Right renal pelvis (tissue), 4 donors: ENCODE measurements at places on chromosomes 2 and 18.

DNA sequence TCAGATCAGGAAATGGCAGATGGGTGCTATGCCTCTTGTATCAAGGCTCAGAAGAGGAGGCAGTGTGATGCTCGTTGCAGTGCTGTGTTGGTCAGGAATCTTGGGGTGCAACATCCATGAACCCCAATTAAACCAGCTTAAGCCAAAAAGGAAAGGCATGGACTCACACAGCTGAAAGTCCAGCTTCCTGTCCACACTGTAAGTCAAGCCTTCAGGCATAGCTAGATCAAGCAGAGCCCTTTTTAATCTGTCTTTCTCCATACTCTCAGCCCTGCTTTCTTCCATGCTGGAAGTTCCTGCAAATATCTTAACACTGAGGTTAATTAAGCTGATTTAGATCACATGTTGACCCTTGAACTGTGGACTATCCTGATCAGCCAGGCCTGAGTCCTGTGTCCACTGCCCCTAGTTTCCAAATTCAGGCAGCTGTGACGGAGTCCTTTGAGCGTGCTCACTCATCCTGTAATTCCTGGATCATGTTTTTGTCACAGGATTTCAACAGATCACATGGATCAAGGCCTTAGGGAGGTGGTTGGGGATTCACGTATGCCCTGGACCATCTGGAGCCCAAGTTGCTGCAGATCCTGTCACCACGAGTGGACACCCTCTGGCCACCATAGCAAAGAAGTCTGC, 4.5 kb upstream of the C2orf74 start:
- no peak for DNase-seq

GRCh38 chr18:44732599-44732998, 51.9 kb downstream of the SETBP1 start:
- DNase-seq = no peak

DNA sequence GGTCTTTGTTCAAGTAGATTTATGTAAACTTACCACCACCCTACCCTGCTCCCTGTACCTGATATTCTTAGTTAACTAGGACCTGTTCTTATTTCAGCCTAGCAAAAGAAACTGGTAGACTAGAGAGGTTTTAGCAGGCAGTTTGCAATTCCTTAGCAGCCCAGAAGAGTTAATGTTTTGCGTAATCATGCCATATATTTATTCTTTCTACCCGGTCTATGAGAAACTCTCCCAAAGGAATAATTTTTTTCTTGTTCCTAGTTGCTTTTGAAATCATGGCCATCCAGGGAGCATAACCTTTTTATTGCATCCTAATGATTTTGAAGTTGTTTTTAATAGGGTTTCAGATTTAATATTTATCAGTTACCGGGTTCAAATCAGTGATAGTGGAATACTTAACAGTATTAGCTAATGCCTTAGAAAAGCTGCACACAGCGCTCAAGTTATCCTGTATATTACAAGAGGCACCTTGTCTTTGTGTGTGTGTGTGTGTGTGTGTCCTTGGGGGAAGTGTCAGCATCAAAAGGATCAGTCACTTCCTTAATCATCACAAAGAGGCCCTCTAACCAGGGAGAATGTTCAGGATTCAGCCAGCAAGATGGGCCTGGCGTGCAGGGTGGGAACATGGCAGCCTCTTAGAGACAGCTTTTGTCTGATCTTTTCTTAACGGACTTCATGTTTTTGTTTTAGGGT, 52.9 kb downstream of the CABLES1 start:
- DNase-seq = no peak

GRCh38 chr18:13216092-13216582, 2.4 kb upstream of the LDLRAD4 start:
- DNase-seq = no peak

DNA sequence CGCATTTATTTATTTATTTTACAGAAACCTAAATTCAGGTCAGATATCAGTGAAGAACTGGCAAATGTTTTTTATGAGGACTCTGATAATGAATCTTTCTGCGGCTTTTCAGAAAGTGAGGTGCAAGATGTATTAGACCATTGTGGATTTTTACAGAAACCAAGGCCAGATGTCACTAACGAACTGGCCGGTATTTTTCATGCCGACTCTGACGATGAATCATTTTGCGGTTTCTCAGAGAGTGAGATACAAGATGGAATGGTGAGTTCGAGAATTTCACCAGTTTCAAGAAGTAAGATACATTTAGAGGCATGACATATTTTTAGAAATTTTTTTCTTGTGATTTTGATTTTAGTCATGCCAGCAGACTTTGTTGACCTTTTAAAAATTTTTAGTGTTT, 4.6 kb downstream of the CDCA7 start:
- DNase-seq = no peak

DNA sequence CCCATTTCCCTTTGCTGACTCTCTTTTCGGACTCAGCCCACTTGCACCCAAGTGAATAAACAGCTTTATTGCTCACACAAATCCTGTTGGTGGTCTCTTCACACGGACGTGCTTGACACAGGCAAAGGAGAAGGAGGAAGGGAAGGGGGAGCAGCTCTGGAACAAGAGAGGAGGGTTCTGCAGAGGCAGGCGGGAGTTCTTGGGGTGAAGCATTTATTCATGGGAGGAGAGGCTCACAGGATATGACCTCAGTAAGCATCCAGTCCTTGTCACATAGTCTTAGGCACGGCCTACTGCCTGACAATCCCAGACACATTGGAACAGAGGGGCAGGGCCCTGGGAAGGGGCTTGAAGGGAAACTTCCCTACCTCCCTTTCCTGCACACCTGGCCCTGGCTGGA, 171.7 kb upstream of the HS6ST1 start:
- no peak for DNase-seq

DNA sequence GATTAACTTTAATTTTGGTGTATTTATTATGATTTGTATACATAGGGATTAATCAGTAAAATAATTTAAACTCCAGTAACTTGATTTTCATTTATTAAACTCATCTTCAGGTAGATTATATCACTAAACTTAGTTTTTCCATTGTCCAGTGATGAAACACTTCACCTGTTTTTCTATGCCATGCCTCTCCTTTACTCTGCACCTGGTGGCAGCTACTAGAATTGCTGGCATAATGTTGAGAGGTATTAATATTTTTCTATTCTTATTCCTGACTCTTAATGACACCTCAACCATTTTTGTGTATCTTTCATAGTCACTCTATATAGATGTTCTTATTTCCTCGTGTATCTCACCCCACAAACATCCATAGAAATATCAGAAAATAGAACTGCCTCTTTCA, 940.3 kb upstream of the CRIM1 start:
- no peak for DNase-seq

DNA sequence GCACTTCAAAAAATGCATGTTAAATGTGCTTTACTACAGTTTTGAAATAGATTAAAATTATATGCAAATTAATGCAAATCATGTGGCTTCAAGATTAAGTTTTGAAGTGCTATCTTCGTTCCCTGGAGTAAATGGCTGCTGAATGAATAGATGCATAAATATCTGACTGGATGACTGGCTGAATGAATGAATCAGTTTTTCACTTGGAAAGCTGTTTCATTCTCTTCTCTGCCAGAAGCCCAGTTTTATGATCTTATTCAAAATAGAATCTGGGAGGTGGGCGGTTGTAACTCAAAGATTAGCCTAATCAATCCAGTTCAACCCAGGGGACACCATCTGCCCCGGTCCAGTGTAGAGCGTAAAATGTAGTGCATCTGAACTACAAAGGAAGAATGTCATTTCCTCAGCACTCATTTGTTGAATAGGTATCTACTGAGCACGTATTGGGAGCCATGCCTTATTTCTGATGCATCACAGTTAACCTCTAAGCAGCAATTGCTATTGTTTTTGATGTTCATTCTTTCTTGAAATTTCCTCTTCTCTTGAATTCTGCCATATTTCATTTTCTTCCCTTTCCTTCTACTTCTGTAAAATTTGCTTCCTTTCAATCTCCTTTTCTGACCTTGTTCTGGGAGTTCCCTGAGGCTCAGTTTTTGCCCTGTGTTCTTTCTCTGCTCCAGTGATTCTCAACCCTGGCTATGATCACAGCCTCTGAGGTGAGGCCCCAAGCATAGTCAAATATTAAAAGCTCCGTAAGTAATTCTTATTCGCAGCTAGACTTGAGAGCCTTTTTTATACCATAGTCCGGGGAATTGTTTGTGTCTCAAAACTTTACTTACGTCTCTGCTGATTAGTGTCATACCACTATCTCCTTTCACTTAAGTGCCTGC, 282.7 kb downstream of the PARD3B start:
- DNase-seq = peak; percentile 36

- no peak for DNase-seq
Observed at GRCh38 chr18:75127143-75128021, 81.6 kb downstream of the PTGR3 start.

GRCh38 chr2:145245268-145245870, 725.5 kb upstream of the ZEB2 start:
- no peak for DNase-seq

DNA sequence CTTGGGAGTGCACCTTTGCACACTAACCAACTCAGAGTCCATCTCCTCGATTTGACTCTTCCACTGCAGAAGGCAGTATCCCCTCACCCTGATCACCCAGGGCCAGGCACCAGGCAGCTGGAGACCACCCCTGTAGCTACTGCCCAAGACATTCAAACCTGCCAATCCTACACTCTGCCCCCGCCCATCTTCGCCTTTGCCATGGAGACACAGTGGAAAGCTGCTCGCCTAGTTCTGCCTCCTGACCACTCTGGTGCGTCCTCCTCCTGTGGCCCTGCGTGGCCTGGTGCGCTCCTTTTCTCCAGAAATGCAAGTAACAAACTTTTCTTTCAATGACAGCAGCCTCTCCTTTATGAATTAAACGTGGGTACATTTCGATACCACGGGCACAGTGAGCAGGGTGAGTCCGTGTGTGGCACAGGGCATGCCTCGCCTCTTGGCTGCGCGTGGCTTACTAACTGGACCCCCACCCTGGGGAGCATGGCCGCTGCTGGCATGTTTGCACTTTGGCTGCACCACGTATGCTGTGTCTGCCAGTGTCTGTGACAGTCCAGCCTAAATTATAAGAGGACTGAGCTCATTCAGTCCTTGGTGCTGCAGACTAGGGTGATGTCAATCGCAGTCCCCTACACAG, 47.6 kb downstream of the LONRF2 start:
- no peak for DNase-seq

GRCh38 chr2:108409768-108410167, 32.0 kb downstream of the SULT1C4 start:
- DNase-seq = no peak

DNA sequence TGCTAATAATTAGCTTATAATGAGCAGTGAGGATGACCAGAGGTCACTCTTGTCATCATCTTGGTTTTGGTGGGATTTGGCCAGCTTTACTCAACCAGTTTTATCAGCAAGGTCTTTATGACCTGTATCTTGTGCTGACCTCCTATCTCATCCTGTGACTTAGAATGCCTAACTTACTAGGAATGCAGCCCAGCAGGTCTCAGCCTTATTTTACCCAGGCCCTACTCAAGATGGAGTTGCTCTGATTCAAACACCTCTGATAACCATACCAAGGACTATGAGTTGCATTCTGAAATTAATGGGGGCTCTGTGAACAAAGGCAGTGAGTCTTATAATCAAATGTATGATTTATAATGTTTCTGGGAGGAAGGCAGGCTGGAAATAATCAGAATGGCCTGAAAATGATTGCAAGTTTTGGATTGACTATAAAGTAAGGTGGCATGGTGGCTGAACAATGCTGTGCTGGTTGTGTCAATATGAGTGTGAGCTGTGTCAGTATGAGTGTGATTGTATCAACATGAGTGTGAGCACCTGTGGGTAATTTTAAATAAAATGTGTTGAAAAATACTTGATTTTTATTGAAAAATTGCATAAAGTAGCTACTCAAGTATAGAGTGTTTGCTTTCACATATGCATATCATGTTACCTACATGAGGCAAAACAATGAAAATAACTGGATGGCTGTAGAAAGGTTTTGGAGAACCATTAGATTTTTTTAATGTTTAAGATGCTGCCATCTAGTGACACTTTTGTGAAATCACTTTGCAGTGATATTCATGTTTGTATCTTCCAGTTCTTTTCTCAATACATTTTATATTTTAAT, 103.0 kb downstream of the KYNU start:
- DNase-seq = no peak

- no peak for DNase-seq
Observed at GRCh38 chr2:236165842-236166795, 2.1 kb downstream of the GBX2 start.

- DNase-seq = no peak
Observed at GRCh38 chr2:212384027-212384426, 154.6 kb downstream of the ERBB4 start.

GRCh38 chr2:236656166-236656565, 86.5 kb downstream of the ACKR3 start:
- DNase-seq = no peak

GRCh38 chr18:9221040-9221439, 84.5 kb downstream of the ANKRD12 start:
- no peak for DNase-seq

DNA sequence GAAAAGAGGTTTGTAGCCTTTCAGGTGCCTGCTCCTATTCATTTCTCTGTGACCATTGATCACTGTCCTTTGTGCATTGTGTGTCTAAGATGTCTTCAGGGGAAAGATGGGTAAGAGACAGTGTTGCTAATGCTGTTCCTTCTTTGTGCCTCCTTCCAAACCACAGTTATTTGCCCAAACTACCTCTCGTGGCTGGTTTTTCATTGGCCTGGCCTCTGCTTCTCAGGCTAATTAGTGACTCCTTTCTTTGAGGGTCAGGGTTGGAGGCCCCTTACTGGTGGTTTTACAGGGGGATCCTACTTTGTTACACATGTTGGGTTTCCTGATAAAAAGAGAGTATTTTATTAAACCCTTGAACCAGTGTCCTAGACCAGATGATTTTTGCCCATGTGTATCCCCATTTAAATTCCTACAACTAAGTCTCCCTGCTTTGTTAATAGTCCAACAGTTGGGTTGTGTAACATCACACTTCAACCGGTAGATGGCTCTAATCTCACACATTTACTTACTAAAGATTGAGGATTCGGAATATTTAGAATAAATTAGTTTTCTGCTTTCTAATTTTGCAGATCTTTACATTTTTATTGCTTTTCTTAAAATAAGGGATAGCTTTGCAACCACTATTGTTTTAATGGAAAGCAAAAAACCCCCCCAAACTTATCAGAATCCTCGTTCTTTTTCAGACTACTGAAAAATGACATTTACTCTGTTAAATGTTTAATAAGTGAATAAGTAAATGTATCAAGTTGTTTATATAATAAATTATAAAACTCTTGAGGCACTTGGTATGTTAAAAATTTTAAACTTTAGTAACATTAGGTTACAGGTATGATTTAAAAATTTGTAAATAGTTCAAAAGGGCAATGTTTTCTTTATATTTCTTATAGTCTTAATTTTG, 2.4 kb downstream of the MARS2 start:
- DNase-seq = no peak

DNA sequence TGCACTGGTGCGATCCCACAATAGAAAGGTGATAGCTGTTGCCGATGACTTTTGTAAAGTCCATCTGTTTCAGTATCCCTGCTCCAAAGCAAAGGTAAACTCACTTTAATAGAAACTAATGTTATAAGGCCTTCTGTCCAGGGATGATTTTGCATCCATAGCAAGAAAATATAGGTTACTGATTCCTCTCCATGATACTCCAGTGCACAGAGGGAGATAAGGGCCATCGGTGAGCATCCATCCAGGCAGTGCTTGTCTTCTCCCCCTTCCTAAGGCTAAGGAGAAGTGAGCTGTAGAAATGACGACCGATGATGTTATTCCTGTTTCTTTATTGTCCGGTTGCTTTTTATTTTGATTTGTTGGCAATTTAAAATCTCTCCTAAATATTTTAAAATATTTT, 32.1 kb downstream of the COX7A2L start:
- no peak for DNase-seq

- DNase-seq = no peak
Observed at GRCh38 chr2:170354388-170354787, 176.4 kb downstream of the MYO3B start.

- no peak for DNase-seq
Observed at GRCh38 chr2:28247734-28248133, 144.9 kb upstream of the FOSL2 start.

GRCh38 chr2:107248932-107249331, 363.0 kb upstream of the ST6GAL2 start:
- no peak for DNase-seq
